ENCODE measurements at places on chromosomes 4 and X. TPM values are rescaled to one million over a fixed set of nuclear protein-coding genes. Genes with fewer than 3 reads are reported as not detected.

The CFAP47 gene
- total RNA-seq = under 0.01 TPM

The NLGN4X gene
- total RNA-seq = 2.0 TPM

The FAT1 gene
- total RNA-seq = 1.6 TPM

The CLDN34 gene
- not detected for total RNA-seq

The RIPPLY1 gene
- total RNA-seq = not detected

Measured in dermis lymphatic vessel endothelial cell (primary cell).